ENCODE measurements at places on chromosomes 1 and 21. TPM values are rescaled to one million over a fixed set of nuclear protein-coding genes. Genes with fewer than 3 reads are reported as not detected.

- H3K27ac ChIP-seq, result no peak overlapping the region
- no peaks in the 10 kb centered on the region for H3K27me3 ChIP-seq
- DNase-seq, result no peak
- H3K4me3 ChIP-seq, result no peak overlapping the region
- no peaks in the 10 kb centered on the region for H3K4me1 ChIP-seq
Measured at GRCh38 chr1:192795916-192796618, 12.8 kb upstream of the RGS2 start.

- H3K4me3 ChIP-seq, result no peak overlapping the region
- no peak for DNase-seq
- no peak overlapping the region for H3K27ac ChIP-seq
- no peaks in the 10 kb centered on the region for H3K27me3 ChIP-seq
- H3K4me1 ChIP-seq, result peaks cover 7% of the 10 kb centered on the region
- H3K36me3 ChIP-seq, result no peaks in the 10 kb centered on the region
Measured at GRCh38 chr1:96487971-96488370, 233.6 kb upstream of the PTBP2 start.

TFF3 gene
- polyA plus RNA-seq, result 27.5 TPM

DNA sequence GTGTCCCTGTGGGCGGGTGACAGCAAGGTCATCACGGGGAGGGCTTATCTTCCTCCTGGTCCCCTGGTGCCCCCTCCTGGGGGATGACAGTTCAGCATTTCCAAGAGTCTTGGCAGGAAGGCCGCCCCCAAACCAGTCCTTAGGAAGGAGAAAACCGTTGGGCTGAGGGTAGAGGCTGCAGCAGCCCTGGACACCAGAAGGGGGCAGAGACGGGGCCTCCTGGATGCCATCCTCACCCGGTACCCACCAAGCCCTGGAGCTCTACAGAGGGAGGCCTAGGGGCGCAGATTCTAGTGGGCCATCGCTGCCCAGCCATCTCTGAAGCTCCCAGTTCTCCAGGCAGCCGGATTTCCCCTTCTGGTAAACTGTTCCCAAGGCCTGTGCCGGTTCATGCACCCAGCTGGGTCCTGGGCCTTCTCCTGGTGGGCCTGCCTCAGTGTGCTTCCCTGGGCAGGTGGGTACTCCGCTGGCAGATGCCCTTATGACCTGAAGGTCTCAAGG, 14.8 kb upstream of the ZNF669 start:
- H3K27ac ChIP-seq, result no peak overlapping the region
- H3K36me3 ChIP-seq, result no peaks in the 10 kb centered on the region
- H3K4me1 ChIP-seq, result no peaks in the 10 kb centered on the region
- DNase-seq, result no peak
- H3K4me3 ChIP-seq, result no peak overlapping the region

DNA sequence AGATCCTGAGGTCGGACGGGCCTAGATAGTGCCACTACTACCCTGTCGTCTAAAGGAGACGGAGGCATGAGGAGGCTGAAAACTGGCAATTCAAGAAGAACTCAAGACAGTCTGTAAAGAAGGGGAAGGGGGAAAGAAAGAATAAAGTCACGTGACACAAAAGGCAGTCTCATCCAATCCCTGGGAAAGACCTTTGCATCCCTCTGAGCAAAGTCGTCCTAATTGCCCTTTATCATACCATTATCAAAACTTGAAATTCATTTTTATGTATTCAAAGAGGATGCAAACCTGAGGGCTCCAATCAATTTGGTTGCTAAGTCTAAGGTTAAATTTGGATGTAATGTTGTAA, 2.2 kb downstream of the DUSP10 start:
- H3K4me1 ChIP-seq, result no peaks in the 10 kb centered on the region
- no peak for DNase-seq
- no peak overlapping the region for H3K27ac ChIP-seq
- H3K36me3 ChIP-seq, result no peaks in the 10 kb centered on the region
- H3K27me3 ChIP-seq, result no peaks in the 10 kb centered on the region

DNA sequence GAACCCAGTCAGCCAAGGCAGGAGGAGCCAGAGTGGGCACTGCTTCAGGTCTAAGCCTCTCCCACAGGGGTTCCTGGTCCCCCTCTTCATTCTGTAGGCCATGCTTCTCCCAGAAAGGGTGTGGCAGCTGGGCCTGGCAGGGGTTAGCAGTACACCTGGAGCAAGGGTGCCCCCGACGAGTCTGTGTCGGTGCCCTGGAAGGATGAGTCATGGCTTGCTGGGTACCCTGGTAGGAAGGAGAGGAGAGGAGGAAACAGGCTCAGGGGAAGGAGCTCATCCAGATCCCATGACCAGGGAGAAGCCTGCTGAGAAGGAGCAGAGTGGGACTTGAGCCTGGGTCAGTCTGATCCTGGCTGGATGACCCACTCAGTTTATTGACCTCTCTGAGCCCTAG, 10.3 kb downstream of the KDF1 start:
- H3K4me3 ChIP-seq, result no peak overlapping the region
- no peaks in the 10 kb centered on the region for H3K4me1 ChIP-seq
- H3K27me3 ChIP-seq, result no peaks in the 10 kb centered on the region
- DNase-seq, result no peak

DNA sequence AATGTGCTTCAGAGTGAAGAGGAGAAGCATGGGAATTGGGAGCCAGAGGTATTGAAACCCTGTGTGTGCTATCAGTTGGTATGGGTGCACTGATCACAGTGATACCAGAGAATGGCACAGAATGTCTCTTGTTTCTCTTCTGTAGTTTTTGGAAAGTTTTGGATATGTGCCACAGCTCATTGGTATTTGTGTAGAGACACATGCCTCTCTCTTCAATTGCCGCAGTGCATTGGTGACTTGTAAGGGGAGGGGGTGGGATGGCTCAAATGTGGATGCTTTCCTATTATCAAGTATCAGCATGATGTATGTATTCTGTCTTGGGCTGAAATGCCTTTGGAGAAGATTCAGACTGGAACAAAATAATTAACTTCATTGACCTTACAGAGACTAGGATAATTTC, 101.0 kb downstream of the HMCN1 start:
- peaks cover 3% of the 10 kb centered on the region for H3K4me1 ChIP-seq
- H3K27me3 ChIP-seq, result no peaks in the 10 kb centered on the region
- H3K4me3 ChIP-seq, result no peak overlapping the region

Measured in aorta (tissue), 5 donors.